ENCODE measurements at places on chromosomes 6 and 20. TPM values are rescaled to one million over a fixed set of nuclear protein-coding genes. Genes with fewer than 3 reads are reported as not detected.

- H3K4me3 ChIP-seq: no peak overlapping the region
- no peaks in the 10 kb centered on the region for H3K36me3 ChIP-seq
Observed at GRCh38 chr20:56945057-56945456, 316.0 kb downstream of the TFAP2C start.

DNA sequence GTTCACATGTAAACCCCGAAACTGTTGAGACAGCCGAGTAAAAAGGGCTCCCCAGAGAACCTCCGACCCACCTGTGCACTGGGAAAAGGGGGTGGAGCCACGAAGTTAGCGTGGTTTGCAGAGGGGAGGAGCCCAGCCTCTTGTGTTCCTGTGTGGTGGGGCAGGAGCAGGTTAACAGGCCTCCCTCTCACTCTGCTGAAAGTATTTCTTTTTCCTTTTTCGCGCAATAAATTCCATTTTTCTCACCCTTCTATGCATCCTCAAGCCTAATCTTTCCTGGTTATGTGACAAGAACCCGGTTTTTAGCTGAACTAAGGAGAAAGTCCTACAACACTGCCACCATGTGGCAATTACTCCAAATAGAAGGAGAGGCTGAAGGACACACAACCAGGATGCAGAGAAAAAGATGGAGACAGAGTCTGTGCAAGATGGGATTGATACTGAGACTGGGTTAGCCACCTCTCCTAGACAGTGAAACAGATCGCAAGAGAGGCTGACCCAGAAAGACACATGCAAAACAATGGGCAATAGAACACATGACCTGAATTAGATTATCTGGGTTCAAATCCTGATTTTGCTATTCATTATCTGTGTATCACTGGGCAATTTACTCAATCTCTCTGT is 168.7 kb upstream of the PRSS16 start:
- no peak for DNase-seq
- H3K27me3 ChIP-seq: peaks cover 50% of the 10 kb centered on the region
- peaks cover 3% of the 10 kb centered on the region for H3K4me1 ChIP-seq
- H3K36me3 ChIP-seq: no peaks in the 10 kb centered on the region

DNA sequence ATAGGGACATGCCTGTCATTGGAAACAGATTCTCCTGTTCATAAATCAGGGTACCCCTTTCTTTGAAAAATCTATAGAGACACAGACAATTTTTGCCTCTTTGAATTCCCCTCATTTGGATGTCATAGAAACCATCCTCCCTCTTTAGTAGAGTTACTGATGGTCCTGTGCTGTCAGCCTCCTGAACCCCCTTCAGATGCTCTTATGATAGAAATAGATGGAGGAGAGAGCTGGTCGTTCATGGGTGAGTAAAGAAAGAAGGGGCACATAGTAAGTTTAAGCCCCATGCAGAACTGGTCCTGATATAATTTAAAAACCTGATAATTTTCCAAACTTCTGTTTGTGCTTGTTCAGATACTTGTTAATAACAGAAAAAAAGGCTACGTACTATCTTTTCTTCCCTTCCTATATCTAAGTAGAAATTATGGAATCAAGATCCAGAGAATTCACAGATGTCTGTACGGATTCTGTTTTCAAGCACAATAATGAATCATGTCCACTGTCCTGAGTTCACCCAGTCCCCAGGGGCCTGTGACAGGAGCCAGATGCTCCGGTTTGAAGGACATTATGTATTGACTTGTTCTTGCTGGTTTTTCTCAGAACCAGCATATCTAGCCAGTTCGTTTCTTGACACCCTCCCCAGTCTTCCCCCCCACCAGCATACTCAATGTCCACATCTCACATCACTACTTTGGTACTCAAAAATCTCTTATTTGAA is 78.1 kb downstream of the NCOA7 start:
- H3K4me3 ChIP-seq: no peak overlapping the region
- peaks cover 27% of the 10 kb centered on the region for H3K4me1 ChIP-seq
- DNase-seq: no peak

GRCh38 chr6:15284743-15285142 is 38.9 kb downstream of the JARID2 start:
- no peak overlapping the region for H3K27ac ChIP-seq
- no peaks in the 10 kb centered on the region for H3K36me3 ChIP-seq
- no peak overlapping the region for H3K4me3 ChIP-seq

- DNase-seq: no peak
- H3K4me1 ChIP-seq: no peaks in the 10 kb centered on the region
- H3K36me3 ChIP-seq: no peaks in the 10 kb centered on the region
- no peak overlapping the region for H3K27ac ChIP-seq
Observed at GRCh38 chr6:130810307-130811030, 16.7 kb upstream of the SMLR1 start.

DNA sequence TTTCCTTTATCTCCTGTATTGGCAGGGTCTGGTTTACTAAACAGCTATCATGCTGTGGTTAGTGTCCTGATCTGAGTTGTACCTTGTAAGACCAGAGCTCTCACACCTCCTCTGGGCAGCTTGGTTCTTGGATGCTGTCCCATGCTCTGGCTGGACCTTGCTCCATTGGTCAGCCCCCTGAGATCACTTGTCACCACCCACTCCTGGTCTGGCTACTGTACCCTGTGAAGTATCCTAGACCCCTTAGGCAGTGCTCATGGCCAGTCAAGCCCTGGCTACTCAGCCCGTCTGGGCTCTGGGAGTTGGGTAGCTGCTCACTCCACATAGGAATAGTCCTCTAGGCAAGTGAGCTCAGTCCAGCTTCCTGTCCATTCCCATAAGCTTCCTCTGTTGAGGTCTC is 31.1 kb downstream of the ADGRF4 start:
- H3K4me3 ChIP-seq: no peak overlapping the region
- no peaks in the 10 kb centered on the region for H3K36me3 ChIP-seq
- no peak overlapping the region for H3K27ac ChIP-seq

DNA sequence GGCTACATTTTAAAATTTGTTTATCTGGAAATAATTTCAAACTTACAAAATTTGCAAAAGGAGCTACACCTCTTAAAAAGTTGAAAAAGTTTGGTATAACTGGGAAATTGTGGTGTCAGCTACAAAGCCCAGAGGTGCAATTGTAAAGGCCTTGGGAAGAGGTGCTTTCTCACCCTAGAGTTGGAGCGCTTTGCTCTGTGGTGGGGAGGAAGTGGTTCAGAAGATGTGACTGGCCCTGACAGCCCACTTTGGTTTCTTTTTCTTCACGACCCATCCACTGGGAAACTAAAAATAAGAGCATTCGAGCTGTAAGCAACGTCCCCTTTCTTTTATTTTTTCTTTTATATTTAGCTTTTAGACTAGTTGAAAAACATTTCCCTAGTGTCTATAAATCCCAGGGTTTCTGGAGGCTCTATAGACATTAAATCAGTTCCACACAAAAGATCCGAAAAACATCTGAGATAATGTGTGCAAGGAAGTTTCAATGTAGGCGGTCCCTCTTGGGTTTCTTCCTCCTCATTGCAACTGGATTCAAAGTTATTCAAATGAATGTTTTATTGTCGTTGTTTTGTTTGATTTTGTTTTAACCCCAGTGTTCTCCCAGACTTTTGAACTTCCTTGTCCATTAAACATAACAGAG is 397.8 kb downstream of the KIF16B start:
- no peak overlapping the region for H3K4me3 ChIP-seq
- H3K27ac ChIP-seq: no peak overlapping the region
- H3K4me1 ChIP-seq: no peaks in the 10 kb centered on the region
- H3K27me3 ChIP-seq: no peaks in the 10 kb centered on the region
- DNase-seq: no peak
- H3K36me3 ChIP-seq: no peaks in the 10 kb centered on the region

DNA sequence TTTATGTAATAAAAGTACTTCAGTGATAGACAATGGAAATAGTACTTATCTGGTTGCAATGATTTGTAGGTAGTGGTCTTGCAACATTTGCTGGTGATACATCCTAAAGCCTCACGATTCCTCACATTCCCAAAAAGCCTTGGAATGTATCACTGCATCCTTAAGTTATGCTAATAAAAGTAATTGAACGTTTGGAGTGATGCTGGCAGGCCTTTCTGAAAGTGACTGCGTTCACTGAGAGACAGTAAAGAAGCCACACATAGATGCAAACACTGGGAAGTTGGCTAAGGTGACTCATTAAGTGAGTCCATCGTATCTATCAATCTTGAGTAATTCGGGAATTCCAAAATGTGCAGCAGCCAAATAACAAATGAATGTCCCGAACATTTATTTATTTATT is 444.1 kb upstream of the SOX4 start:
- no peak overlapping the region for H3K27ac ChIP-seq
- no peak for DNase-seq
- no peak overlapping the region for H3K4me3 ChIP-seq
- H3K4me1 ChIP-seq: no peaks in the 10 kb centered on the region

GRCh38 chr6:34568341-34569201 is 12.4 kb upstream of the SPDEF start:
- no peaks in the 10 kb centered on the region for H3K27me3 ChIP-seq
- H3K36me3 ChIP-seq: no peaks in the 10 kb centered on the region
- DNase-seq: no peak
- H3K4me1 ChIP-seq: no peaks in the 10 kb centered on the region
- H3K27ac ChIP-seq: no peak overlapping the region
- H3K4me3 ChIP-seq: no peak overlapping the region

The AGER gene
- total RNA-seq: 1.2 TPM

The C4A gene
- total RNA-seq: 2.4 TPM

All from esophagus squamous epithelium (tissue), 5 donors.